Tibial nerve (tissue), 4 donors: ENCODE measurements at places on chromosomes 6 and 20.

DNA sequence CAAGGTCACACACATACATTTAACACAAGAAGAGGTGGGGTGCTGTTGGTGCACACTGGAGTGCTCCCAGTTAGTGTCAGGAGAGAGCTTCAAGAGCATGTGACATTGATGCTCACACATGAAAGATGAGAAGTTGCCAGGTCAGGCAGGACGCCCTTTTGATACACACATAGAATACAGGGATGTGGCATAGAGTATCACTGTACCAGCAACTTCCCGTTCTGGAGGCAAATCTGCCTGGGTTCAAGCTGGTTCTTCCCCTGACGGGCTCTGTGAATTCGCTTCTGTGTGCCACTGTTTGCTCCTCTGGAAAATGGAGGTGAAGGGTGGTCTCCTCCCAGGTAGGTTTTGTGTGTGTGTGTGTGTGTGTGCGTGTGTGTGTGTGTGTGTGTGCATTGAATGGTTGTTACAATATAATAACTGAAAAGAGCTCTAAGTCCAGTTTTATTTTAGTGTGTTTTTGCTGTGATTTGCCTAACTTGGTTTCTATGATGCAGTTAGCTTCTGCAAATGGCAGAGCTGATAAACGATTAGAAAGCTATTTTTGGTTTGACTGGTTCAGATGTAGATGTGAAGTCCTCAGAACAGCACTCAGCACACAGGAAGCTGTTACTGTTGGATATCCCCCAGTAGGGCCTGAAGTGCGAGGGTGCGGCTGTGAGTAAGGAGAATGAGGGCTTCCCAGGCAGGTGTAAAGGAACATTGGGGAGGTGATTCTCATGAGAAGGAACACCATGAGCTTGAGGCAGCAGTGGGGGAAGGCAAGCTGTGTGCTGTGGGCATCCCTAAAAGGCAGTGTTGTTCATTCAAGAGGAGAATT lies 53.4 kb downstream of the HIVEP1 start:
- no peak for DNase-seq

DNA sequence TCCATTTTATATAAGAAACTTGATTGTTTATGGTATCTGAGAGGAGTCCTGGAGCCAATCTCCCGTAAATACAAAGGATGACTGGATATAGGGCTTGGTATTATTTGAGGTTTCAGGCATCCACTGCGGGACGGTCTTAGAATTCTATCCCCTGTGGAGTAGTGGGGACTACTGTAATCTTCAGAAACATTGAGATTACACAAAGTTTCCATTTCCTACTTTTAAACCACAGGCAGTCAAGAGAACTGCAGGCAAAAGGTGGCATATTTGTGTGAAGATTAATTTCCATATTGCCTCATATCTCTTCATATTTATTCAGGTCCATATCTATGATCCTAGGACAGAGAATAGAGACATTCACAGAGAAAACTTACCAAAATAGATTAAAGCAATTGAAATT lies 586.2 kb downstream of the PHF3 start:
- no peak for DNase-seq

DNA sequence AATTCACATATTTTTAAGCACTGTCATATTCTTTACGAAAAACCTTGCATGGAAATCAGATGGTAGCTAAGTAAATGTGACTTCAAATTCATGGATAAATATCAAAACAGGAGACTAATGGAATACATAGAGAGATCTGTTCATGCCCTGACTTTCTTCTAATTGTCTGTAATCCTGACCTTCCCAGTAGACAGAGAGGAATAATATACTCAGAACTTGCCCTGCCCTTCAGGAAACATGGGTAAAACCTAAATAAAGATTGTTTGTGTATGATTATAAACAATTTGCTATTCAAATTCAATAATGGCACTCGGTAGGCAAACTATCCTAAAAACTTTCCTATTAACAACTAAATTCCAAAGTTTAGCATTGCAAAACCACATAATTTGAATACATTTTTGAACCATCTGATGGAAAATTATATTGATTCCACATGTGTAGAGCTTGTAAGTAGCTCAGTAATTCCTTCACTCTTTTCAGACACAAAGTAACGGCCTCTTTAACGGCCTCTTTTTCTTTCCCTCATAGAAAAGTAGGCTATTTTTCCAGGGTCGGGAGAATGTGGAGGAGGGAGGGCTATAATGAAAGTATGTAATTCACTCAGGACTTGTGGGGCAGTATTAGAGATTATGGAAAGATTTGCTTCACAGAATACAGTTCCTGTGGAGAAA lies 227.6 kb downstream of the ALDH8A1 start:
- DNase-seq, result no peak

DNA sequence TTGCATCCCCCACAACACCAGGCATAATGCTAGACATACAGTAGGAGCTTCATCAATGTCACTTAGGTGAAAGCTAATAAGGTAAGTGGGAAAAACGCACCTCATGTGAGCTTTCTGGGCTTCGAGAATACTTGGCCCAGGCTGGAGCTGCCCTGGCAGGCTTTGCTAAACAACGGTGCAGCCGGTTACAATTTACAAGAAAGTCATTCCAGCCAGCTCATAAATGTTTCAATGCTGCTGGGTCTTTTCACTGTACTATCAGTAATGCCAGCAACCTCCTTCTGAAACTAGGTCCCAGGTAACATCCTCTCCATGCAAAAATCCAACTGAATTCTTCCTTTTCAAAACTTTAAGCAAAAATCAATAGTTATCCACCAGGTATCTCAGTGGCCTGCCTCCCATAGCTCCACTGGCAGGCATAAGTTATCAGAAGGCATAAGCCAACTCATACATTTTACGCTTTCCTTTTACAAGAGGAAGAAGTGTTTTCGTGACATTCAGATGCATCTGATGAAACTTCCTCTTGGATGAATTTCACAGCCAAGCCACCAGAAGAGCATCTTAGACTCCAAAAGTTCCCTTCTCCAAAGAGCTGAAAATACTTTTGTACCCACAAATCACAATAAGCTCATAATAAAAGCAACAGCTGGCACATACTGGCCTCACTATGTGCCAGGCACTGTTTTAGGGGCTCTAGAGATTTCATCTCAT lies 56.3 kb downstream of the RTN4IP1 start:
- no peak for DNase-seq

- peak; percentile 50 for DNase-seq
Measured at GRCh38 chr20:45963059-45964005, 8.7 kb downstream of the ZNF335 start.

GRCh38 chr6:14231501-14232280 lies 114.1 kb downstream of the CD83 start:
- no peak for DNase-seq

- no peak for DNase-seq
Measured at GRCh38 chr6:98054453-98054852, 771.4 kb upstream of the MMS22L start.

GRCh38 chr6:80341330-80341729 lies 234.9 kb downstream of the BCKDHB start:
- DNase-seq, result no peak

- no peak for DNase-seq
Measured at GRCh38 chr20:3635346-3635745, 27.9 kb downstream of the GFRA4 start.

DNA sequence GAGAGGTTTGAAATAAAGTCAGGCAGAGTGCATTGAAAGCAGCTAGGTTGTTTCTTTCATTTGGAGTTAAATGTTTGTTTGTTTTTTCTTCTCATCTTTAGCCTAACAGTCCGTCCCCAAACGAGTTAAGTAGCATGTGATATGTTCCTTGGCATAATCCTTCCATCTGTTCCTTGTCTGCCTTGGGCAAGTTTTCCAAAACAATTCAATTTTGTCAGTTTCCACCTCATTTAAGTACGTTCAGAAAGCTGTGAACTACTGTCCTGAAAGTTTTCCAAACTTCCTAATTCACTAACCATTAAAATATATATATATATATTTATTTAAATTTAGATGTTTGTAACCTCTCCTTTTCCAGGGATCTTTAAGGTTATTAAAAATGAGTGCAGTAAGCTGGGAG lies 61.8 kb upstream of the HDAC2 start:
- no peak for DNase-seq

GRCh38 chr6:34517461-34517881 lies 38.7 kb downstream of the SPDEF start:
- no peak for DNase-seq

DNA sequence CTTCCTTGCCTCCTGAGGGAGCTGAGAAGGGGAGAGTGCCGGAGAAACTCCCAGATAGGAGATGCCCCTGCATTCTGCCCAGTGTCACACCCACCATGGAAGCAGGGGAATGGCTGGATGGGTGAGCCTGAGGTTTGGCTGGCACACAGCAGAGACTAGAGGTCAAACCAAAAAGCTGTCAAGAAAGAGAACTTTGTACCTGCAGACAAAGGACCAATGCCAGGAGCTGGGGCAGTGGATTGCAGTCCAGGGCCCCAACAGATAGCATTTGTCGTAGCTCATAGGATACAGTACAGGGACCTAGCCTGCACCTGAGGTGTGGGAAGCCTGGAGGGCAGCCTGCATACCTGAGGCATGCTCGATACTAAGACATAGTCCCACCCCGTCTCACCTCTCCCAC lies 106.1 kb upstream of the GLP1R start:
- no peak for DNase-seq

- no peak for DNase-seq
Measured at GRCh38 chr20:64027981-64028685, 7.8 kb upstream of the C20orf204 start.

DNA sequence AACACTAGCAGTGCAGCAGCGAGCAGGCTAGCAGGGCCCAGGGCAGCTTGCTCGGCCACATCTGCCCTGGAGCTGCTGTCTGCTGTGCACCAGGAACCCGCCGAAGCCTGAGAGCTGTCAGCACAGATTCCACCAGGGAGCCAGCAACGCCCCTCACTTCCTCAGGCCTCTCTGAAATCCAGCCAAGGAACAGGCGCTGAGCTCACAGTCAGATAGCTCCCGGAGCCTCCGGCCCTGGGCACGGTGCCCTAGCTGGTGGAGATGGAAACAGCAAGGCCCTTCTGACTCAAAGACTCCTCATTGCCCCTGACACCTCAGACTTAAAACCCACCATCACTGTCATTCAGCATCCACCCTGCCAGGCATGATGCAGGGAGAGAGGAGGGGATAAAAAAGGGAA lies 839.4 kb downstream of the MAFB start:
- peak; percentile 61 for DNase-seq

GRCh38 chr20:59006864-59007664 lies at the start of gene CTSZ:
CTSZ (minus strand) TSS chr20:59007254; CDS start chr20:59007128, 126 bp downstream.
- DNase-seq, result peak; percentile 30
